ENCODE measurements at places on chromosomes 6 and 20. TPM values are rescaled to one million over a fixed set of nuclear protein-coding genes. Genes with fewer than 3 reads are reported as not detected.

Gene BPIFA1
- not detected for polyA plus RNA-seq

Gene CRISP2
- polyA plus RNA-seq = not detected

Gene NCR2
- polyA plus RNA-seq = 0.91 TPM

Gene PROKR2
- polyA plus RNA-seq = not detected

Gene JPH2
- polyA plus RNA-seq = not detected

Gene TFAP2D
- not detected for polyA plus RNA-seq

Gene SMOC2
- polyA plus RNA-seq = not detected

Gene SNPH
- polyA plus RNA-seq = 0.59 TPM

Gene SCUBE3
- not detected for polyA plus RNA-seq

Gene CALHM5
- polyA plus RNA-seq = not detected

Gene ADAM33
- polyA plus RNA-seq = not detected

Gene RPP21
- 55.3 TPM for polyA plus RNA-seq

Gene CRYBG1
- 0.42 TPM for polyA plus RNA-seq
